ENCODE measurements at places on chromosomes 16 and 17.

DNA sequence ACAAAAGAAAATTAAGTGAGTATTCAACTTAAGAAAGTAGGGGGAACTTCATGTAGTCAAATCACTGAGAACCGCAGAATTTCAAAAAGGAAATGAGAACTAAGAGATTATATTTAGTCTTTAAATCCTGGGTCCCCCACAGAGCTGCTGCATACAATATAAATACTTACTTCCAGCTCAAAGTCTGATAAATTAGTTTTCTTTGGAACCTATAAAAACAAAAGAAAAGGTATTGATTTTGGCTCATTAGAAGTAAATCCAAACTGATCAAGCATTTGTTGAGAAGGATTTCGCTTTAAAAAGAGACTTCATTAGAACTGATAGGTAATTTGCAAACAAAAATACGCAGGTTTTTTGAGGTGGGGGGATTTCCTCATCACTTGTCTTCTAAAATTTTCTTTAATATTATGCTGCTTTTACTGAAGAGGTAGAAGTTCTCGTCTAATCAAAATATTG, 21.9 kb downstream of the PARN start:
- no peak for DNase-seq

- DNase-seq, result no peak
Measured at GRCh38 chr16:86462334-86463084, 47.8 kb upstream of the FOXF1 start.

DNA sequence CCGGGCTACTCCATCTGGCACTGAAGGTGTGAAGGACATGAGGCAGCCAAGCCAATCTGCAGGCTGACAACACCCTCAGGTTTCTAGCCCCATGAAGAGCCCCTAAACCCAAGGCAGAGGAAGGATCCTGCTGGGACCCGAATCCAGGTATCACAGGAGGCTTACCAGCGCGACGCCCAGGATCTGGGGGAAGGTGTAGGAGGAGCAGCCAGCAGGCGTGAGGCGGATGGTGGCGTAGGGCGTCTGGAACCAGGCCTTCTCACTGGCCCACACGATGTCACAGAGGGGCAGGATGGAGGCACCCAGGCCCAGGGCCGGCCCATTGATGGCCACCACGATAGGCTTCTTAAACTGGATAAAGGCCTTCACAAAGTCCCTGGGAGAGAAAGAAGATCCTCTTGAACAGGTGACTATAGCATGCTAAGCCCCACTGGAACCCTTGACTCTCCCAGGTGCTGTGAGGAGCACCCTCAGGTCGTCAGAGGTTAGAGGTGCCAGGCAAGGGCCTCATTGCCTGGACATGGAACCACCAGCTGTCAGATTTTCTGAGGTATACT, 71.7 kb downstream of the DYNLRB2 start:
- DNase-seq, result no peak

DNA sequence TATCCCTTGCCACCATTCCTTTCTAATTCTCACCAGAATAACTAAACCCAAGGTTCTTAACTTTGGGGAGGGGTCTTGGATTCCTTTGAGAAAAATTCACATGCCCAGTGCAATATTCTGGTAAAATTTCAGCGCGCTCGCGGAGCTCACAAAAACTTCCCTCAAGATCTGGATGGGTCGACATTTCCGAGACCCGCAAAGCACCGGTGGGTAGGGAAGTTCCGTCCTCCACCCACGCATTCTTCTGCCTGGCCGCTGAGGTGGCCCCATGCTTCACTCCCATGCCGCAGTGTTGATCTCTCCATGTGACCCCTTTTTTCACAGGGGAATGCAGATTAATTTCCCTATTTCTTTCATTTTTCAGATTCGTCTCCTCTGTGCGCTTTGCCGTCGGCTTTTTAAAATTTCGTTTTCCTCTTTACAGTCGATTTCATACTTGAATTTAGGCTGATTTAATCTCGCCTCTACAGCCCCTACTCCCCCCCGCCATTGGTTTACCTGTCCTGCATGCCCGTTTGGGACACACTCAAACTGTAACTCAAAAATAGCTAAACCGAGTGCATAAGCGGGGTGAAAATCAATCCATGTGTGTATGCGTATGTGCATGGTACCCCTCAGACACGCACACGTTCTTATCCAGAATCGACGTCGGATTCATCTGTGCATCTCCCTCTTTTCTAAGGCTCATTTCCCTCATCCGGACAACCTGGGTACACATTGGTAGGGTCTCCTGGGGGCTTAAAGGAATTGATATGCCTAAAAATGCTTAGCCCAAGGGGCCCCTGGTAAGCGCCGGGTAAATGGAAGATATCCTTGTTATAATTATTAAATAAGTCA, 1.4 kb upstream of the SP6 start:
- DNase-seq, result no peak
